ENCODE measurements at places on chromosomes 16 and 17.

DNA sequence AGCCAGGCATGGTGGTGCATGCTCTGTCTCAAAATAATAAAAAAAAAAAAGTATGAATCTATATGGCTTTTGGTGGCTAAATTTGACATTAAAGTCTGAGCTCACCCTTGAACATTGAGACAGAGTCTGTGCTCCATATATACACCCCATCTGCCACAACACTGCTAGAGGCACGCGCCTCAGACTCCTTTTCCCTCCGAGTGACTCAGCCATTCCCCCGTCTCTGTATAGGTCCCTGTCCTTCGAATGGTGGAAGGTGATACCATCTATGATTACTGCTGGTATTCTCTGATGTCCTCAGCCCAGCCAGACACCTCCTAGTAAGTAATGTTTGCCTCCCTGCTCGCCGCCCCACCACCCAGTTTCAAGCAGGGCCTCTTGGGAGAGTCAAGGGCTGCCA is 4.5 kb upstream of the EFNB3 start:
- H3K4me1 ChIP-seq, result peaks cover 7% of the 10 kb centered on the region
- H3K27me3 ChIP-seq, result peaks cover 30% of the 10 kb centered on the region
- H3K27ac ChIP-seq, result no peak overlapping the region
- peaks cover 24% of the 10 kb centered on the region for H3K36me3 ChIP-seq
- no peak for DNase-seq

DNA sequence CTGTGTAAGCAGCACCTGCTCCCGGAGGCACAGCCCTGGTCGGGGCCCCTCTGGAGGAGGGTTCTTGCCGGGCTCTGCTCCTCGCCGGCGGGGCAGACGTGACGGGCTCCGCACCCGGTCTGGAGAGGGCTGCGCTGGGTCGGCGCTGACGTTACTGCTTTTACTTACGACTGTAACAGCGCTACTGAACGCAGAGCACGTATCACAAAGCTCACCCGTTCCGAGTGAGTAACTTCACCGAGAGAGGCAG is 1.3 kb upstream of the RAB40C start:
- peaks cover 4% of the 10 kb centered on the region for H3K27me3 ChIP-seq
- H3K4me1 ChIP-seq, result peaks cover 30% of the 10 kb centered on the region
- H3K36me3 ChIP-seq, result peaks cover 2% of the 10 kb centered on the region
- H3K4me3 ChIP-seq, result peak overlapping the region; percentile 88
- H3K27ac ChIP-seq, result peak overlapping the region; percentile 100

DNA sequence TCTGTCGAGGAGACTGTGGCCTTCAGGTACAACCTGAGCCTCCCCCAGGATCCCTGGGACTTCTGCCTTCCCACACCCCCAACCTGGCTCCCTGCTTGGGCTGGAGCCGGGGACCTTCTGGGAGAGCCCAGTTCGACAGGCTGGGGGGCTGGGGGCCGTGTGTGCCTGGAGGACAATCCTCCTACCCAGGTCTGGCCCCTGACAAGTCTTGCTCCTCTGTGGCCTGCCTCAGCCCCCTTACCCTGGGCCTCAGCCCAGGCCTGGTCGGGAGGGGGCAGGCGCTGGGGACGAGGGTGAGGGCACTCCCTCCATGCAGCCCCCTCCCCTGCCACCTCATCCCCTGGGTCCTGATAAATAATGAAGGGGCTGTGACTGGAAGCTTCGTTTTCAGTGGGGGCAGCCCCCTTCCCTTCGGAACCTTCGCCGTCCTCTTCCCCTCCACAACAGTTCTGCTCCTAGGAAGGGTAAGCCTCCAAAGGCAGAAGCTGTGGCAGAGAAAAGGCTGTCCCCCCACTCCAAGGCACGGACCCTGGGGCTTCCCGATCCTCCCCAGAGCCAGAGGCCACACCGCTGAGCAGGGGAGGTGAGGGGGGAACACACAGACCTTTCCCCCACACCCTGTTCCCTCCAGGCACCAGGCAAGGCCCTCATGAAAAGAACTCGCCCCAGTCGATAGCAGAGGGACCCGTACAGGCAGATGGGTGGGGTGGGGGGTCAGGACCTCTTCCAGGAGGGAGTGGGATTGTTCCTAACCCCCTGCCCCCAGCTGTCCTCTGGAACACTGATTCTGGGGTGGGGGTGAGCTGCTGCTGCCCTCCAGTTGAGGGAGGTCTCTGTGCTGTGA is 5.0 kb upstream of the BAHCC1 start:
- peaks cover 95% of the 10 kb centered on the region for H3K27me3 ChIP-seq
- H3K4me3 ChIP-seq, result no peak overlapping the region
- H3K4me1 ChIP-seq, result peaks cover 11% of the 10 kb centered on the region
- DNase-seq, result no peak

GRCh38 chr16:2213817-2214718 is 572 bp downstream of the PGP start:
- H3K27me3 ChIP-seq, result no peaks in the 10 kb centered on the region
- peaks cover 29% of the 10 kb centered on the region for H3K4me1 ChIP-seq
- H3K4me3 ChIP-seq, result peak overlapping the region; percentile 76
- peaks cover 5% of the 10 kb centered on the region for H3K36me3 ChIP-seq
- H3K27ac ChIP-seq, result peak overlapping the region; percentile 85
- DNase-seq, result peak; percentile 45

DNA sequence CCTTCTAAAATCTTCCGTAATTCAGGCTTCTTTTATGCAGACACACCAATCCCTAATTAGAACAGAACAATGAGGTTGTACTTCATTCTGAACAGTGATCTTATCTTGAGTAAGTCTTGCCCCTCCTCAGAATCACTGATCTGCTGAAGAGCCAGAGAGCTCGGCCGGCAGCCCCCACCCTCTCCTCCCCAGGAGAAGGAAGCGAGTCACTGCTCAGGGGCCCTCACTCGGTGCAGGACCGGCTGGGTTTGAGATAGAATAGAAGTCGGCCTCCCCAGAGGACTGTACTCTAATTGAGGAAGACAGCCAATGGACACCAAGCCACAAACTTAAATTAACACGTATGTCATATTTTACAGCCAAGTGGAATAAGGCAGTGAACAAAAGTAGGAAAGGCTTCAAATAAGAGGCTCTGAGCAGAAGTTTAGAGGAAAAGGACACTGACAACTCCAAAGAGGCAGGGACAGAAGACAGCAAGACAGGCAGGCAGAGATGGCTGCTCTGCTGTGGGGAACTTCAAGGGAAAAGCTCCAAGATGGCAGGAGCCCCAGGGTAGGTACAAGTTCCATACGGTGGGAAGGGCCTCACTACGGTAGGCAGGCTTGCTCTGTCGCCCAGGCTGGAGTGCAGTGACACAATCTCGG is 18.6 kb downstream of the CREBBP start:
- no peak overlapping the region for H3K27ac ChIP-seq
- no peak overlapping the region for H3K4me3 ChIP-seq
- H3K27me3 ChIP-seq, result no peaks in the 10 kb centered on the region
- H3K36me3 ChIP-seq, result peaks cover 3% of the 10 kb centered on the region
- peaks cover 27% of the 10 kb centered on the region for H3K4me1 ChIP-seq

- H3K4me1 ChIP-seq, result peaks cover 18% of the 10 kb centered on the region
- H3K27ac ChIP-seq, result no peak overlapping the region
- no peak overlapping the region for H3K4me3 ChIP-seq
These were observed 157.6 kb downstream of the SLC39A11 start for GRCh38 chr17:72934927-72935326.

GRCh38 chr16:49469311-49469670 is 95.7 kb downstream of the C16orf78 start:
- no peak for DNase-seq
- no peak overlapping the region for H3K4me3 ChIP-seq
- H3K4me1 ChIP-seq, result peaks cover 22% of the 10 kb centered on the region
- peaks cover 32% of the 10 kb centered on the region for H3K27me3 ChIP-seq
- H3K36me3 ChIP-seq, result no peaks in the 10 kb centered on the region

DNA sequence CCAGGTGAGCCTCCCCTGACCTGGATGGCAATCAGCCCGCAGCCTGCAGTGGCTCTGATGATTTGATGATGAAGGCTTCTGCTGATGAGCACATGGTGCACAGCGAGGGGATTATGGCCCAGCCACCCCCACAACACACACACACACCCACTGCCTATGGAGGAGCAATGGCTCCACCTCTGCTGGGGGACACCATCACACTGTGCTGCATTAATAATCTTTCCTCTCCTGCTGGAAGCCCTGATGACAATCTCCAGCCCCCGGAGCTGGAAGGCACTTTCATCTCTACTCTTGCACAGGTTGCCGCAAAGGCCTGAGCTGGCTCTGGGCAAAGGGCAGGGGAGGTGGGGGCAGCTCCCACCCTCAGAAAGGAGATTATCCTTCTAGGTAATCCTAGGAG is 79.9 kb downstream of the PLXDC1 start:
- no peak overlapping the region for H3K27ac ChIP-seq
- H3K36me3 ChIP-seq, result peaks cover 10% of the 10 kb centered on the region
- no peak for DNase-seq
- H3K4me1 ChIP-seq, result peaks cover 27% of the 10 kb centered on the region
- peaks cover 15% of the 10 kb centered on the region for H3K27me3 ChIP-seq
- no peak overlapping the region for H3K4me3 ChIP-seq

DNA sequence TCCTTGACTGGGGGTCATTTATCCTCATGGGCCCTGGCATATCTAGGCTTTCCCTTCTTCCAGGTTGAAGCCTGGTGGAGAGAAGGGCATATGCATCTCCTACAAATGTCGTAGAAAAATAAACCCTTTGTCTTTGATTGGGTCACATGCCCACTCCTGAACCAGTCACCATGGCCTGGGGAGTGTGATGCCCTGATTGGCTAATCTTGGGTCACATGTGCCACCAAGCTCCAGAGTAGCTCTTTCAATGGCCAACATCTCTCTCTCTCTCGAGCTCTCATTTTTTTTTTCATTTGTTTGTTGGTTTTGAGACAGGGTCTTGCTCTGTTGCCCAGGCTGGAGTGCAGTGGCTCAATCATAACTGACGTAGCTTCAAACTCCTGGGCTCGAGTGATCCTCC is 5.6 kb upstream of the XPO6 start:
- H3K36me3 ChIP-seq, result no peaks in the 10 kb centered on the region
- no peak for DNase-seq
- no peak overlapping the region for H3K27ac ChIP-seq
- no peak overlapping the region for H3K4me3 ChIP-seq
- peaks cover 17% of the 10 kb centered on the region for H3K4me1 ChIP-seq

- peaks cover 25% of the 10 kb centered on the region for H3K4me1 ChIP-seq
- no peak for DNase-seq
- peaks cover 18% of the 10 kb centered on the region for H3K27me3 ChIP-seq
These were observed 1.1 kb downstream of the DHRS11 start for GRCh38 chr17:36592716-36593321.

DNA sequence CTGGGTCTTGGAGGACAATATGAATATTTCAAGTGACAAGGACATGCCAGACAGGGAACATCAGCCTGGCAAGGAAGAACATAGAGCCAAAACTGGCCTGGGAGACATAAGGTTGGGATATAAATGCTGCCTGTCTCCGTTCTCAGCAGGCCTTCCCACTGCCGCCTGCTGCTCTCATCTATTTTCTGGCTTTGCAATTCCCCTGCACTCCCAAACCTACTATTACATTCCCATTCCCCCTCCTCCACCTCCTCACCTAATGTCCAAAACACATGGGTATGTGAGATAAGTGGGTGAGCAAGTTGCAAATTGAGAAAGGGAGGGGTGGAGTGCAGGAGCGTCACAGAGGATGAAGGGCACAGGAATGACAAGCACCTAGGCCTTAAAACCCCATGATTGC is 244.3 kb upstream of the CDH8 start:
- DNase-seq, result no peak
- H3K4me3 ChIP-seq, result no peak overlapping the region
- H3K36me3 ChIP-seq, result no peaks in the 10 kb centered on the region
- no peak overlapping the region for H3K27ac ChIP-seq
- no peaks in the 10 kb centered on the region for H3K27me3 ChIP-seq
- no peaks in the 10 kb centered on the region for H3K4me1 ChIP-seq

GRCh38 chr16:55901566-55902217 is 26.5 kb upstream of the CES5A start:
- no peak overlapping the region for H3K27ac ChIP-seq
- no peaks in the 10 kb centered on the region for H3K27me3 ChIP-seq
- no peaks in the 10 kb centered on the region for H3K36me3 ChIP-seq
- no peak for DNase-seq

- no peak overlapping the region for H3K27ac ChIP-seq
- H3K4me3 ChIP-seq, result no peak overlapping the region
- H3K4me1 ChIP-seq, result peaks cover 14% of the 10 kb centered on the region
- DNase-seq, result peak; percentile 48
- no peaks in the 10 kb centered on the region for H3K36me3 ChIP-seq
These were observed 40.9 kb downstream of the CBFA2T3 start for GRCh38 chr16:88936008-88936555.

DNA sequence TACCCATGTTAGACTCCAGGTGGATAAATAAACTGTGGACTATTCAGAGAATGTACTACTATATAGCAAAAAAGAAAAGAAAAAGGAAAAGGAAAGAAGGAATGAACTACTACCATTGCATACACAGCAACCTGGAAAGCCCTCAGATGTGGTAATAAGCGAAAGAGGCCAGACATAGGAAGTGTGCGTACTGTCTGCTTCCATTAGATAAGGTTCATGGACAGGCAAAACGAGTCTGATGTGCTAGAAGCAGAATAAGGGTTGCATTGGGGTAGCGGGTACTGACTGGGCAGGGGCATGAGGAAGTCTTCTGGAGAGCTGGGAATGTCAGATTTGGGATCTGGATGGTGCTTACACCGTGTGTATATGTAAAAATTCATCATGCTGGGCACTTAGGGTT is 21.8 kb downstream of the CLEC16A start:
- H3K27me3 ChIP-seq, result no peaks in the 10 kb centered on the region
- peaks cover 61% of the 10 kb centered on the region for H3K36me3 ChIP-seq
- H3K4me3 ChIP-seq, result no peak overlapping the region
- no peak for DNase-seq
- H3K27ac ChIP-seq, result peak overlapping the region; percentile 90

DNA sequence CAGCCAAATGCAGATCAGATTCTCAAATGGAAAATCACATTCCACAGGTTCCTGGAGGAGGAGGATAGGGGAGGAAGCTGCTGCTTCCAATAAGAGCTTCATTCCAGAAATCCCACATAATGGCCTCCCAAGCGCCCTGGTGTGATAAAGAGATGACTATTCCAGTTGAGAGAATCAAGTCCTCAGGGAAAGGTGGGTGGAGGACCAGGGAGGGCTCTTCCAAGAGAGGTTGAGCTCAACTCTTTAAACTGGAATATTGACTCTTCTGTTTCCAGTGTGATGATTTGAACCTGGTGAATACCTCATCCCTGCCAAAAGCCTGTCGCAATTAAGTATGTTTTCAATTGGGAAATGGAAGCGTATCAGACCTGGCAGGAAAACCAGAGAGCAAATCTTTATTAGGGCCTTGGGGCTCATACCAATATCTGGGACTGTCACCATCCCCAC is 81.4 kb upstream of the DYNLRB2 start:
- no peak overlapping the region for H3K4me3 ChIP-seq
- no peaks in the 10 kb centered on the region for H3K4me1 ChIP-seq
- H3K27ac ChIP-seq, result no peak overlapping the region
- H3K36me3 ChIP-seq, result no peaks in the 10 kb centered on the region
- DNase-seq, result no peak

- DNase-seq, result no peak
- H3K27me3 ChIP-seq, result peaks cover 24% of the 10 kb centered on the region
- no peak overlapping the region for H3K4me3 ChIP-seq
- H3K36me3 ChIP-seq, result no peaks in the 10 kb centered on the region
These were observed 27.2 kb downstream of the SLC38A8 start for GRCh38 chr16:84015399-84015798.

DNA sequence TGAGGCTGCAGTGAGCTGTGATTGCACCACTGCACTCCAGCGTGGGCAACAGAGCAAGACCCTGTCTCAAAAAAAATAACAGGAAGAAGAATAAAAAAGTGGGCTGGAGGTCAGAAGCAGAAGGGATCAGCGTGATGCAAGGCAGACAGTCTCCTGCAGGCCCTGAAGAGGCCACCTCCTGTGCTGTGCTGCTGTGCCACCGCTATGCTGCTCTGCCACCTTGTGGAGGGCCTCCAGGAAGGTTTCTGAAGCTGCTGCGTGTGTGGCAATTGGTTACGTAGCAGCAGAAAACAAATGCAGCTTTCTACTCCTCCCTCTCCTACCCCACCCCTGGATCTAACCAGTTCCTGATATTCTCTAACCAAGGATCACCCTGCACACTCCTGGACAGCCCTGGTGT is 815.5 kb downstream of the KCNJ18 start:
- H3K4me1 ChIP-seq, result no peaks in the 10 kb centered on the region
- no peak overlapping the region for H3K27ac ChIP-seq
- no peaks in the 10 kb centered on the region for H3K36me3 ChIP-seq
- no peaks in the 10 kb centered on the region for H3K27me3 ChIP-seq
